Endothelial cell of umbilical vein (primary cell): ENCODE measurements at places on chromosomes 2 and 18. TPM values are rescaled to one million over a fixed set of nuclear protein-coding genes. Genes with fewer than 3 reads are reported as not detected.

GRCh38 chr18:904218-905090, at the start of gene ADCYAP1:
Gene ADCYAP1 (plus strand): TSS chr18:904871. CDS start chr18:905387, 516 bp downstream.
- no peak for DNase-seq

GRCh38 chr2:43905371-43905803, 66.6 kb downstream of the ABCG8 start:
- DNase-seq, result no peak

GRCh38 chr2:215032153-215032552, 106.3 kb downstream of the ABCA12 start:
- no peak for DNase-seq

Gene DNAH6
- 0.24 and 0.25 TPM in 2 replicates for total RNA-seq

- DNase-seq, result no peak
Observed at GRCh38 chr2:37300146-37300545, 24.5 kb downstream of the PRKD3 start.

Gene PLGLB1
- 0.75 and 1.8 TPM in 2 replicates for total RNA-seq

Gene KIAA2012
- not detected in 2 replicates for total RNA-seq
